Transverse colon (tissue), 4 donors: ENCODE measurements at places on chromosomes 16 and 17. TPM values are rescaled to one million over a fixed set of nuclear protein-coding genes. Genes with fewer than 3 reads are reported as not detected.

GRCh38 chr17:19755821-19756510 is 7.9 kb upstream of the ALDH3A1 start:
- DNase-seq = no peak
- H3K4me3 ChIP-seq = no peak overlapping the region
- peaks cover 7% of the 10 kb centered on the region for H3K4me1 ChIP-seq
- H3K27me3 ChIP-seq = no peaks in the 10 kb centered on the region
- no peak overlapping the region for H3K27ac ChIP-seq

- H3K4me1 ChIP-seq = peaks cover 15% of the 10 kb centered on the region
- no peak for DNase-seq
- no peaks in the 10 kb centered on the region for H3K36me3 ChIP-seq
Observed at GRCh38 chr17:79948406-79948944, 87.2 kb downstream of the TBC1D16 start.

GRCh38 chr17:34423978-34424813 is 61.2 kb upstream of the CCL1 start:
- no peak overlapping the region for H3K4me3 ChIP-seq
- H3K4me1 ChIP-seq = no peaks in the 10 kb centered on the region
- peaks cover 42% of the 10 kb centered on the region for H3K27me3 ChIP-seq
- no peak for DNase-seq
- no peaks in the 10 kb centered on the region for H3K36me3 ChIP-seq

- DNase-seq = no peak
- H3K4me1 ChIP-seq = peaks cover 3% of the 10 kb centered on the region
- no peak overlapping the region for H3K27ac ChIP-seq
- no peaks in the 10 kb centered on the region for H3K36me3 ChIP-seq
- no peaks in the 10 kb centered on the region for H3K27me3 ChIP-seq
- no peak overlapping the region for H3K4me3 ChIP-seq
Observed at GRCh38 chr17:77358801-77359200, 218.0 kb downstream of the SEC14L1 start.

DNA sequence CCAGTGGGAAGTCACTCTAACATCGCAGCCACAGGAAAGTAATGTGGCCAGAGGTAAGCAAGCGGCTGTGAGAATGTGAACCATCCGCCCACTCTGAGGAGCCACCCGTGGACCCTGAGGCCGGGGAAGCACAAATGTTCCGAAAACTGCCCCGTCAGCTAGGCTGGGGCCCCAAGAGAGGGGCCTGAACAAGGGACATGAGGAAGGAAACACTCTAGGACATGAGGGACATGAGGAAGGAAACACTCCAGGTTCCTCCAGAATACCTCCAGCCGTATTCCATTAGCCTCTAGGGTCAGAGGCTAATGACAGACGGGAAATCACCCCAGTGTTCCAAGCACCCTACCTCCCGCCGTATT is 317 bp downstream of the TEFM start:
- H3K36me3 ChIP-seq = no peaks in the 10 kb centered on the region
- peak; percentile 11 for DNase-seq
- H3K4me1 ChIP-seq = peaks cover 12% of the 10 kb centered on the region
- H3K27me3 ChIP-seq = no peaks in the 10 kb centered on the region
- H3K27ac ChIP-seq = peak overlapping the region; percentile 91

DNA sequence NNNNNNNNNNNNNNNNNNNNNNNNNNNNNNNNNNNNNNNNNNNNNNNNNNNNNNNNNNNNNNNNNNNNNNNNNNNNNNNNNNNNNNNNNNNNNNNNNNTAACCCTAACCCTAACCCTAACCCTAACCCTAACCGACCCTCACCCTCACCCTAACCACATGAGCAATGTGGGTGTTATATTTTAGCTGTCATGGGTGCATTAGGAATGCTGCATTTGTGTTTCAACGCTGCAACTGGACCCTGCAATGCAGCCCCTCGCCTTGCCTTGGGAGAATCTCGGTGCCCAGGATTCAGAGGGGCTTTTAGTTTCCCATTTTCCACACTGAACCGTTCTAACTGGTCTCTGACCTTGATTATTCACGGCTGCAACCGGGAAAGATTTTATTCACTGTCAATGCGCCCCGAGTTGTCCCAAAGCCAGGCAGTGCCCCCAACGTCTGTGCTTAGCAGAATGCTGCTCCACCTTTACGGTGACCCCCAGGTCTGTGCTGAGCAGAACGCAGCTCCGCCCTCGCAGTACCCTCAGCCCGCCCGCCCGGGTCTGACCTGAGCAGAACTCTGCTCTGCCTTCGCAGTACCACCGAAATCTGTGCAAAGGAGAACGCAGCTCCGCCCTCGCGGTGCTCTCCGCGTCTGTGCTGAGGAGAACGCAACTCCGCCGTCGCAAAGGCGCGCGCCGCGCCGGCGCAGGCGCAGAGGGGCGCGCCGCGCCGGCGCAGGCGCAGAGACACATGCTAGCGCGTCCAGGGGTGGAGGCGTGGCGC is 43.3 kb downstream of the POLR3K start:
- H3K4me1 ChIP-seq = no peaks in the 10 kb centered on the region
- DNase-seq = peak; percentile 26
- H3K36me3 ChIP-seq = no peaks in the 10 kb centered on the region
- no peaks in the 10 kb centered on the region for H3K27me3 ChIP-seq

- no peaks in the 10 kb centered on the region for H3K36me3 ChIP-seq
- DNase-seq = no peak
- no peaks in the 10 kb centered on the region for H3K4me1 ChIP-seq
- H3K4me3 ChIP-seq = no peak overlapping the region
- no peaks in the 10 kb centered on the region for H3K27me3 ChIP-seq
- no peak overlapping the region for H3K27ac ChIP-seq
Observed at GRCh38 chr16:4674926-4675530, 18.3 kb upstream of the NUDT16L1 start.

- no peak for DNase-seq
- no peaks in the 10 kb centered on the region for H3K36me3 ChIP-seq
- no peak overlapping the region for H3K4me3 ChIP-seq
- no peaks in the 10 kb centered on the region for H3K4me1 ChIP-seq
Observed at GRCh38 chr16:63967966-63968365, 1153.9 kb downstream of the CDH11 start.

- DNase-seq = no peak
- H3K27ac ChIP-seq = peak overlapping the region; percentile 11
- no peak overlapping the region for H3K4me3 ChIP-seq
- H3K4me1 ChIP-seq = no peaks in the 10 kb centered on the region
- H3K27me3 ChIP-seq = no peaks in the 10 kb centered on the region
Observed at GRCh38 chr17:49602783-49603182, 27.1 kb downstream of the NXPH3 start.

- H3K36me3 ChIP-seq = no peaks in the 10 kb centered on the region
- no peak overlapping the region for H3K27ac ChIP-seq
- H3K27me3 ChIP-seq = no peaks in the 10 kb centered on the region
- H3K4me1 ChIP-seq = no peaks in the 10 kb centered on the region
- no peak overlapping the region for H3K4me3 ChIP-seq
- DNase-seq = no peak
Observed at GRCh38 chr17:74243013-74243755, 29.8 kb downstream of the TTYH2 start.

- H3K27ac ChIP-seq = no peak overlapping the region
- DNase-seq = no peak
- no peaks in the 10 kb centered on the region for H3K27me3 ChIP-seq
- H3K36me3 ChIP-seq = peaks cover 61% of the 10 kb centered on the region
Observed at GRCh38 chr17:77200711-77201110, 59.9 kb downstream of the SEC14L1 start.

- no peak overlapping the region for H3K27ac ChIP-seq
- no peaks in the 10 kb centered on the region for H3K36me3 ChIP-seq
- no peak overlapping the region for H3K4me3 ChIP-seq
Observed at GRCh38 chr17:15090533-15090932, 174.6 kb downstream of the PMP22 start.

DNA sequence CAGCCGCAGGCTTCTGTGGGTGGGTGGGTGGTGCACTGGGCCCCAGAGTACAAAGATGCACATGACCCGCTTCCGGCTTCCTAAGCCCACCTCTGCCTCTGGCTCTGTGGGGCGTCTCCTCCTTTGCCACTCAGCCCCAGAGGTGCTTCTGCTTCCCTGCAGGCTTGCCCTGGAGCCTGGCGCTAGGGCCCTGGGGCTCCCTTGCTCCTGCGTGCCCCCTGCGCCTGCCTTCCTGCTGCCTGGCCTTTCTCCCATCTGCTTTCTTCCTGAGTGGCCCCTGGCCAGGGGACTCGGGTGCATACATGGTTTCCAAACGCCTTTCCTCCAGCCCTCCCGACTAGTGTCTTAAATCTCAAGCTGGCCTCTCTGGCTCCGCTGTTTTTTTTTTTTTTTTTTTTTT is 3.4 kb downstream of the WWOX start:
- no peaks in the 10 kb centered on the region for H3K36me3 ChIP-seq
- H3K4me1 ChIP-seq = peaks cover 6% of the 10 kb centered on the region
- H3K4me3 ChIP-seq = no peak overlapping the region
- H3K27me3 ChIP-seq = no peaks in the 10 kb centered on the region
- DNase-seq = no peak
- H3K27ac ChIP-seq = no peak overlapping the region

DNA sequence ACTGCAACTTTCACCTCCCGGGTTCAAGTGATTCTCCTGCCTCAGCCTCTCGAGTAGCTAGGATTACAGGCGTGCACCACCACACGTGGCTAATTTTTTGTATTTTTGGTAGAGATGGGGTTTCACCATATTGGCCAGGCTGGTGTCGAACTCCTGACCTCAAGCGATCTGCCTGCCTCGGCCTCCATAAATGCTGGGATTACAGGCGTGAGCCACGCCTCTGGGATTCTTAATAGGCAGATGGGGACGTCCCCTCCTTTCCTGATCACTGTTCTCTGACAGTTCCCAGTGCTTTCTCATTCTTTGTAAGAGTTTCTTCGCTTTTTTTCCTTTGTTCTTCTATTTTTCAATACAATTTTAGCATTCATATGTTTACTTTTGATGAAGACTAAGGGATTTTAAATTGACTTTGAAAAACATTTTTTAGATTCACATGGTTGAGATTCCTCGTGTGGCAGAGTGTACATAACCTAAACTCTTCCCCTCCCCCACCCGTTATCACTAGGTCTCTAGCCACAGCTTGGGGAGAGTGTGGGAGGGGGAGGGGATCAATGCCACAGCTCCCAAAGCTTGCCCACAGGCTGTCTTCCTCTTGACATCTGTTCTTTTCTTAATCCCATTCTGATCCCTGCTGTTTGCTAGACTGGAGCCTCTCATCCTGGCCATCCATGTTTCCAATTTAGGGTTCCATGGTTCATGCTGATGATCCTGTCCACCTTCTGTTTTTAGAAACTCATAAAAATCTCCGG is 11.0 kb downstream of the ADORA2B start:
- no peak overlapping the region for H3K4me3 ChIP-seq
- no peaks in the 10 kb centered on the region for H3K36me3 ChIP-seq
- no peak overlapping the region for H3K27ac ChIP-seq
- peaks cover 6% of the 10 kb centered on the region for H3K4me1 ChIP-seq

DNA sequence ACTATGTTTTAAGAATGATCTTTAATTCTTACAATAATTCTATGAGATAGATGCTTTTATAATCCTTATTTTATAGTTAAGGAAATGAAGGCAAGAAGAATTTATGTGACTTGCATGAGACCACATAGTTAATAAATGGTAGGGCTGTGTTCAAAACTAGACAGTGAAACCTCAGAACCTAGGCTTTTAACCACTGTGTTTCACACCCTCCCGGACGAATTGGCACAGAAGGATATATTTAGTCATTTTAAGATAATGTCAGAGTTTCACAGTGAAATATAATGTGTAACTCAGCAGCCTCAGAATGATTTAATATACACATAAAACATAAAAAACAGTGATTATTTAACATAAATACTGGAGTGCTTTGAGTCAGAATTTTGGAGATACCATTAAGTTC is 57.0 kb downstream of the NSRP1 start:
- no peaks in the 10 kb centered on the region for H3K36me3 ChIP-seq
- H3K27ac ChIP-seq = no peak overlapping the region
- H3K4me3 ChIP-seq = no peak overlapping the region
- H3K4me1 ChIP-seq = peaks cover 8% of the 10 kb centered on the region
- H3K27me3 ChIP-seq = no peaks in the 10 kb centered on the region
- DNase-seq = no peak

GRCh38 chr17:28345419-28346198 is 10.0 kb downstream of the TNFAIP1 start:
- H3K4me1 ChIP-seq = no peaks in the 10 kb centered on the region
- H3K36me3 ChIP-seq = peaks cover 52% of the 10 kb centered on the region
- H3K27me3 ChIP-seq = no peaks in the 10 kb centered on the region
- H3K27ac ChIP-seq = no peak overlapping the region

- H3K36me3 ChIP-seq = peaks cover 26% of the 10 kb centered on the region
- no peaks in the 10 kb centered on the region for H3K27me3 ChIP-seq
- peak; percentile 78 for DNase-seq
Observed at GRCh38 chr16:15041271-15042004, 14.4 kb downstream of the NTAN1 start.

The TMC8 gene
- 40.8 TPM for total RNA-seq

The GRB7 gene
- total RNA-seq = 35.0 TPM

The ICAM2 gene
- not detected for total RNA-seq
